ENCODE measurements at places on chromosomes 13 and 19.

GRCh38 chr13:111312944-111313590 is 7.4 kb upstream of the TEX29 start:
- no peak for DNase-seq

- DNase-seq, result peak; percentile 23
Observed at GRCh38 chr19:4327877-4328242, 10.8 kb downstream of the STAP2 start.

DNA sequence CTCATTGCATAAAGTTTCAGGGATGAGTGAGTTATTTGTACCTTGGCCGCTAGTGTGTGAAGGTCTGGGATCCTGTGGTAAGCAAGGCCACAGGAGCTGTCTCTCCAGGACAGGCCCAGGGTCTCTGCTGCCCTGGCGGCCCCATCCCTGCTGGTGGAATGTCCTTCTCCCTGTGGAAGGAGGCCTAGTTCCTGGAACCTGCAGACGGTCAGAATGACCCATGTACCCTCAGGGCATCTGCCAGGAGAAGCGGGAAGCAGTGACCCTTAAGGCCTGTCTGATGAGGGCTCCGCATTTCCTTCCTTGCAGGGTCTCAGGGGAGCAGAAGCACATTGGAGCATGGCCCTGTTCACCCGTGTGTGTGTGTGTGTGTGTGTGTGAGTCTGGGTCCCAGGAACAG is 32.1 kb upstream of the SOX1 start:
- DNase-seq, result no peak

GRCh38 chr13:49953560-49953959 is 17.4 kb upstream of the SPRYD7 start:
- no peak for DNase-seq

- DNase-seq, result no peak
Observed at GRCh38 chr13:33454844-33455705, 169.5 kb upstream of the STARD13 start.

DNA sequence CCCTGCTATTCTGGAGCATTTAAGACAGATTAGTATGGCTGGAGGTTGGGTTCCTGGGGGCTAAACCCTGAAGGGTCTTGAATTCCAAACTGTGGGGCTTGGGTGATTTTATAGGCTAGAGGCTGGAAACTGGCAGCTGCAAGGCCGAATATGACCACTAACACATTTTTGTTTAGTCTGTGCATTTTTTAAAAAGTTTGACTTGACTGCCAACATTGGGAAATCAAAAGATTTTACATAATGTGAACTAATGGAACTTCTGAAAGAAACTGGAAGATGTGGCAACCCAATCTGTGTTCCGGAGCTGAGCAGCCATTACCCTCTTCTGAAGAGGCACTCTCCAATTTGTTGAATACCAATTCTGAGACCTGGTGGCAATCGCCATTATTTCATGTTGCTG is 5.1 kb downstream of the ZNF784 start:
- no peak for DNase-seq

- DNase-seq, result peak; percentile 52
Observed at GRCh38 chr13:25286308-25286968, 850 bp downstream of the MTMR6 start.

DNA sequence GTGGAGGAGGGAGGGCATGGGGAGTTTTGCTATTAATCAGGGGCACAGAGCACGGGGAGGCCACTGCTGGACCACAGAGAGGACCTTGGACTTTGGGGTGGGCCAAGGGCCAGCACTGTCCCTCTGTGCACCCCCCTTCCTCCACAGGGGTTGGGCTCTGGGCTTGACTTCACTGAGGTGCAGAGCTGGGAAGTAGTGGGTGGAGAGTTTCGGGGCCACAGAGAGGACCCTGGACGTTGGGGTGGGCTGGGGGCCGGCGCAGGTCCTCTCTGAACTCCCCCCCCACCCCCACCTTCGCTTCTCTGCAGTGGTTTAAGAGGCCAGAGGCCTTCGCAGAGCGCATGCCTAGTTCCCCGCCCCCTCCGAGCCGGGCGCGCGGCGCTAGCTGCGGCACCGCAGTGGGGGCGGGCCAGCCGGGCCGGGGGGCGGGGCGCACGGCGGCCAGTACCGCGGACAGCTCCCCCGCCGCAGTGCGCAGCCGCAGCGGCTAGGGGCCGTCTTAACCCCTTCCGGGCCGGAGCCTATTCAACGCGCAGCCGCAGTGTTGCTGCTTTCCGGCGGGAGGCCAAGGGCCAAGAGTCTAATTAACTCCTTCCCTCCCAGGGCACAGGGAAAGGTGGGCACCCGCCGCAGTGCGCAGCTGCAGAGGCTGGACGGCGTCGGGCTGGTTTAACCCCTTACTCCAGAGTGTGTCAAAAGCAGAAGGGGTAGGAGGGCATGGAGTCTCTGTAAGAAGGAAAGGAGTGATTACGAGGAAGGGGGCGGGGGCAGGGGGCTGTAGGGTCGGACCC is 3.7 kb downstream of the KCNC3 start:
- peak; percentile 97 for DNase-seq

GRCh38 chr19:16637535-16637934 is 9.5 kb upstream of the MED26 start:
- no peak for DNase-seq

GRCh38 chr13:58144616-58145015 is 513.1 kb downstream of the PCDH17 start:
- no peak for DNase-seq

DNA sequence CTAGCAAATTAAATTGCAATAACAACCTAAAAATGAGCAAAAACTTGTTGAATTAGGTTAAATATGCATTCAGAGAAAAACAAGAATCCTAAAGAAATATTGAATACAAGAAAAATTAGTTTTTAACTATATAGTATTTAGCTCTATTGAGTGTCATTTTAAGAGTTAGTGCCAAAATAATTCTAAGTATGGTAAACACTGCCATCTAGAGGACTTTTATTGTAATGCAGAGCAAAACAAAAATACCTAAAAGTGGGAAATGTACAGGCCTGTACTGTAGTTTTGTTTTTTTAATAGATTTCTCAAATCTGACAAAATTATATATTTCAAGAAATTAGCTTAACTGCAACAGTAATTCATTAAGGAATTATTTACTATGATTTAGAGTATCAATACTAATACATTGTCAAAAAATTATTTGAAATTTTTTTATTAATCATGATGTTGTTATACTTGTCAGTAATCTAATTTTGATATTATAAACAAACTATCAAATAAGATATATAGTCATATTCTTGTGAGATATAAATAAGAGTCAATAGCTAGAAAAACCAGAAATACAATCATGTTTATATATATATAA is 8.2 kb upstream of the PCDH9 start:
- DNase-seq, result peak; percentile 54

- DNase-seq, result peak; percentile 32
Observed at GRCh38 chr19:46748325-46749109, 2.3 kb upstream of the STRN4 start.

GRCh38 chr13:50340146-50340545 is 324.9 kb downstream of the KCNRG start:
- peak; percentile 5 for DNase-seq

- no peak for DNase-seq
Observed at GRCh38 chr13:75813323-75813722, 177.2 kb downstream of the LMO7 start.

GRCh38 chr19:8504171-8504570 is 1.7 kb upstream of the PRAM1 start:
- no peak for DNase-seq

GRCh38 chr19:18741124-18742121 is 49.7 kb downstream of the COMP start:
- DNase-seq, result no peak

- no peak for DNase-seq
Observed at GRCh38 chr13:46675016-46675415, 121.9 kb downstream of the ESD start.

DNA sequence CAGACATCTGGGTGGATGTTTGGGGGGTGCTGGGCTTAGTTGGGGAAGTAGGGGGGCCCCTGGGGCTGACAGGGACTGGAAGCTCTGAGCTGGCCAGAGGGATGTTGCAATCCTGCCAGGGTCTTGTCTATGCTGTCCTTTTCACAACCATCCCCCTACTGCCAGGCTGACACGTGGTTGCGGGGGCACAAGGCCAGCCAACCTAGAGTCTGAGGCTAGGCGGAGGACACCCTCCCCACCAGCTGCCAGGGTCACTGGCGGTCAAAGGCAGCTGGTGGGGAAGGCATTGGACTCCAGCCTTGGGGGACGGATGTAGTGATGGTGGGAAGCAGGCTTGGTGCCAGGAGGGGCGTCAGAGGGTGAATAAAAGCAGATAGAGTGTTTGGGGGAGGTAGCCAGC is 1.6 kb upstream of the APOC1 start:
- peak; percentile 39 for DNase-seq

GRCh38 chr19:17128820-17129219 is 53.2 kb downstream of the MYO9B start:
- DNase-seq, result no peak

GRCh38 chr13:44140146-44140545 is 233.5 kb upstream of the SERP2 start:
- peak; percentile 37 for DNase-seq

GRCh38 chr19:39194832-39195542 is 1.8 kb upstream of the NCCRP1 start:
- peak; percentile 43 for DNase-seq

- DNase-seq, result no peak
Observed at GRCh38 chr19:2355168-2356035, 4.7 kb upstream of the TMPRSS9 start.

DNA sequence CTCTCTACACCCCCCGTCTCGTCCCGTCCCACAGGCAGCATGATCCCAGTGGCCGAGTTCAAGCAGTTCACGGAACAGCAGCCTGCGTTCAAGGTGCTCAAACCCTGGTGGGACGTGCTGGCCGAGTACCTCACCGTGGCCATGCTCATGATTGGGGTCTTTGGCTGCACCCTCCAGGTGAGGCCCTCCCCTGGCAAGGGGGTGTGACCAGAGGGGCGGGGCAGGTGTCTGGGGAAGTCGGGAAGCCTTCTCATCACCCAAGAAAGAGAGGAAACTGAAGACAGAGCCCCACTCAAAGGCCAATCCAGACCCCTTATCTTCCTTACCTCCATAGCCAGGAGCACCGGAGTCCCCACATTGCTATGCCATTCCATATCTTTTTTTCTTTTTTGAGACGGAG is 7.3 kb downstream of the LRRC8E start:
- DNase-seq, result no peak

DNA sequence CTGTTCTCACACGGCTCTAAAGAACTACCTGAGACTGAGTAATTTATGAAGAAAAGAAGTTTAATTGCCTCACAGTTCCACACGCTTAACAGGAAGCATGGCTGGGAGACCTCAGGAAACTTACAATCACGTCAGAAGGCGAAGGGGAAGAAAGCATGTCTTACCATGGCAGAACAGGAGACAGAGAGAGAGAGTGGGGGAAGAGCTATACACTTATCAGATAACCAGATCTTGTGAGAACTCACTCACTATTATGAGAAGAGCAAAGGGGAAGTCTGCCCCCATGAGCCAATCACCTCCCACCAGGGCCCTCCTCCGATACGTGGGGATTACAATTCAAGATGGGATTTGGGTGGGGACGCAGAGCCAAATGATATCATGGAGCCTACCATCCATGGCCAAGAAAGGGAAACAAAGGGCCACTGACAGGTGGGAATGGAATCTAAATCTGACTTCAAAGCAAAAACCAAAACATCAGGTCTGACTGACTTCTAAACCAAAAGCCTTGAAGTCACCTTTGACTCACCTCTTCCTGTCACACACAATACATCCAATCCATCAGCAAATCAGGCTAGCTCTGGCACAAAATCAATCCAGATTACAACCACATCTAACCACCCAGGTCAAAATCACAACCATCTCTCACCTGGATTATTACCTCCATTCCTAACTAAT is 189.7 kb downstream of the ENOX1 start:
- DNase-seq, result no peak

DNA sequence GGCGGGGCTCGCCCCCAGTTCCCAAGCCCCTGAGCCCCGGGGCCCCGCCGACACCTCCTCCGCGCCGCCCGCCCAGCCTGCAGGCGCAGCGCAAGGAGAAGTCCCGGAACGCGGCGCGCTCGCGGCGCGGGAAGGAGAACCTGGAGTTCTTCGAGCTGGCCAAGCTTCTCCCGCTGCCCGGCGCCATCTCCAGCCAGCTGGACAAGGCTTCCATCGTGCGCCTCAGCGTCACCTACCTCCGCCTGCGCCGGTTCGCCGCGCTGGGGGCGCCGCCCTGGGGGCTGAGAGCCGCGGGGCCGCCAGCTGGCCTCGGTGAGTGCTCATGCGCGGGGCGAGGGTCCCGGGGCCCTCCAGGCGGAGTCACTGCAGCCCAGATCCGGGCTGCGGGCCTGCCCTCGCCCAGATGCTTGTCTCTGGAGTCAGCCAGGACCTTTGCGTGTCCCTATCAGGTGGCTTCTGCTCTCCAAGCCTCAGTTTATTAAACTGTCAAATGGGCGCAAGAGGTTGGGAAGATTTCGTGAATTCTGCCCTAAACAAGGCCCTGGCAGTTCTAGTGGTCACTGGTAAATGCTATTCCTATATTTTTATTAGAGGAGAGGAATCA is 2.0 kb downstream of the NPAS1 start:
- DNase-seq, result no peak

DNA sequence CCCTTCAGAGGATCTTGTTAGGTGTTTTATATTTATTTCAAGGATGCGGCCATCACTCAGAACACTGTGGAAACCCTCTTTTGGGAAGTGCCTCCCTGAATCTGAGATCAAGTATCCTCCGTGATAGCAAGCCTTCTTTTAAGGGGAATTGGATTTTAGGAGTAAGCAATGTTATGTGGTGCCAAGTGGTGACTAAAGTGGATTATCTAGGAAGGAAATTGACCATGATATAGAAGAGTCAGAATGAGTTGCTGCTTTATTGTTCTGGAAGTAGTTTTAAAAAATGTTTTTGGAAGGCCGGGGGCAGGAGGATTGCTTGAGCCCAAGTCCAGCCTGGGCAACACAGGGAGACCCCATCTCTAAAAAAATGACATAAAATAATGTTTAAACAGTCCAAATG is 6.7 kb downstream of the ERCC5 start:
- DNase-seq, result no peak

GRCh38 chr13:45113233-45114224 is 6.8 kb upstream of the GTF2F2 start:
- DNase-seq, result peak; percentile 91

DNA sequence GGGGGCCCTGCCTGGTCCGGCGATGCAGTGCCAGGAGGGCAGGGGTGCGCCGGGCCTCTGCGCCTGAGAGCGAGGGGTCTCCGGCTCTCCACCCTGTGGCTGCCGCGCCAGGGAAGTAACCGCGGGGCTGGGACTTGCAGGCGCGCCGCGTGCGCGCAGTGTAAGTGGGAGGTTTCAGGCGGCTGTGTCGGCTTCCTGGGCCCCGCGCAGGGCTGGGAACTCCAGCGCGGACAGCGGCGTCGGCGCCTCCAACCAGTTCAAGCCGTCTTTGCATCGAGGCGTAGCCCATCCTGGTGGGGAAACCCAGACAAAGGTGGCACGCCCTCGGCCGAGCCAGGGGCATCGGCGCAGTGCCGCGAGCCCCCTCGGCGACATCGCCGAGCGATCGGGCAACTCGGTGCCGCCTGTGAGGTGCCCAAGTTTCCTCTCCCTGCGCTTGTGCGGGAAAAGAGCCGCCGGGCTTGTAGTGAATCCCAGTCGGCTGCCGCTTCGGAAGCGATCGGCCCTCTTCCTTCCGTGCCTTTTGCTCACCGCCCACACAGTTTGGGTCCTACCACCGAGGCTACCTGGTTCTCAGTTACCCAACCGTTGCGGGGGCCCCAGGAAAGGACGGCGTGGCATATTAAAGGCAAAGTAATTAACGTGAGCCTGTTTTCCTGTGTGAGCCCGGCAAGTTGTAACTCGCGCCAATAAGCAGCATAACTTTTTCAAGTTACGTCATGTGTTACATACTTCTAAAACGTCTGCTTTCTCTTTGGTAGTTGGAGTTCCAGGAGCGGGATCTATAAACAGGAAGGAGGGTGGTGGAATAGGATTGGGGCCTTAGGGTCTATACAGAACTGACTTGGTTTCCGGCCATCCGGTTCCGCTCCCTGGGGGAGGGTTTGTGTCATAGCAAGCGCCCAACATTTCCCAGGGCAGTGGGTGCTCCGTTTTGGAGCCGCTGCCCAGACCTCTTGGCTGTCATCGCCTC is 1.2 kb downstream of the LRCH1 start:
- DNase-seq, result peak; percentile 75

Data from brain (organoid and tissue), 16 donors.